ENCODE measurements at places on chromosomes 5 and 9. TPM values are rescaled to one million over a fixed set of nuclear protein-coding genes. Genes with fewer than 3 reads are reported as not detected.

CCT5 gene
- total RNA-seq, result 100.0 TPM

ADAMTS2 gene
- total RNA-seq, result 1.3 TPM

NTNG2 gene
- 1.5 TPM for total RNA-seq

SPATA31D4 gene
- not detected for total RNA-seq

TTC23L gene
- total RNA-seq, result not detected

LCP2 gene
- 4.6 TPM for total RNA-seq

SETX gene
- total RNA-seq, result 19.3 TPM

FOXE1 gene
- not detected for total RNA-seq

ASB6 gene
- 12.4 TPM for total RNA-seq

Data from heart left ventricle (tissue), 16 donors.